Hepatocyte (in vitro differentiated cells): ENCODE measurements at places on chromosomes 1 and 21. TPM values are rescaled to one million over a fixed set of nuclear protein-coding genes. Genes with fewer than 3 reads are reported as not detected.

Gene PLA2G2C
- total RNA-seq: not detected in 2 replicates

Gene FOXO6
- 0.80 and 1.4 TPM in 2 replicates for total RNA-seq

Gene CROCC
- total RNA-seq: 21.9 and 22.2 TPM in 2 replicates

Gene TNFRSF14
- 2.7 and 6.1 TPM in 2 replicates for total RNA-seq

Gene APOBEC4
- total RNA-seq: 0.37 TPM in 1 of 2 replicates, not detected in the other

Gene TMEM240
- total RNA-seq: 4.3 and 6.2 TPM in 2 replicates

Gene CELA3A
- 2.2 TPM in 1 of 2 replicates, not detected in the other for total RNA-seq

- H3K4me3 ChIP-seq: peak overlapping the region; percentile 99
- peaks cover 33% of the 10 kb centered on the region for H3K4me1 ChIP-seq
- H3K36me3 ChIP-seq: no peaks in the 10 kb centered on the region
Measured at GRCh38 chr1:151060657-151061421, 642 bp downstream of the MLLT11 start.

DNA sequence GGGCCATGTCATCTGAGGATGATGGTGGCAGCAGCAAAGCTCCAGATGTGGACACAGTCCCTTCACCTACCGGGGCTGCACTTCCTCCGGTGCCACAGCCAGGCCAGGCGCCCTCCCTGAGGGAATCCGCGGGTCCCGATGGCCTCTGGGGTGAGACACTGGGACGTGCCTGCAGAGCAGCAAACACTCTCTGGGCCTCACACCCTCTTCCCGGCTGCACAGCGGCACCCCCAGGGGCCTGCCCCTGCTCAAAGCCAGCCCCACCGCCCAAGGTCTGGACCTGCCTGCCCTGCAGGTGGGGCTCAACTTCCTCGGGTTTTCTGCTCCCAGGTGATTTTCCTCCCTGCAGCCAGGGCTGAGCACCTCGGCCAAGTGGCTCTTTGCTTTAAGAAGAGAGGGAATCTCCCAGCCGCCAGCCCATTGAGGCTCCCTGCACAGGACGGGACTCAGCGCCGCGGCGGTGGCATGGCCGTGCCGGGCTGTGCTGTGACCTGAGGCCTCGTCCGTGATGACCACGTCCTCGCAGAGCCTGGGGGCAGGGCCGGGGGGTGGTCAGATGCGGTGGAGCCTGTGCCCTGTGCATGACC, 21.3 kb upstream of the COL18A1 start:
- no peak overlapping the region for H3K27ac ChIP-seq
- peaks cover 7% of the 10 kb centered on the region for H3K4me1 ChIP-seq
- H3K4me3 ChIP-seq: no peak overlapping the region
- no peak for DNase-seq
- H3K27me3 ChIP-seq: no peaks in the 10 kb centered on the region

- H3K27me3 ChIP-seq: no peaks in the 10 kb centered on the region
- no peak overlapping the region for H3K4me3 ChIP-seq
- DNase-seq: no peak
- H3K4me1 ChIP-seq: peaks cover 4% of the 10 kb centered on the region
- H3K36me3 ChIP-seq: no peaks in the 10 kb centered on the region
Measured at GRCh38 chr1:42424201-42424600, 31.6 kb downstream of the ZMYND12 start.

GRCh38 chr1:180842052-180842451, 70.6 kb upstream of the KIAA1614 start:
- no peak overlapping the region for H3K27ac ChIP-seq
- H3K36me3 ChIP-seq: no peaks in the 10 kb centered on the region
- no peak for DNase-seq
- H3K4me3 ChIP-seq: no peak overlapping the region
- H3K4me1 ChIP-seq: no peaks in the 10 kb centered on the region

DNA sequence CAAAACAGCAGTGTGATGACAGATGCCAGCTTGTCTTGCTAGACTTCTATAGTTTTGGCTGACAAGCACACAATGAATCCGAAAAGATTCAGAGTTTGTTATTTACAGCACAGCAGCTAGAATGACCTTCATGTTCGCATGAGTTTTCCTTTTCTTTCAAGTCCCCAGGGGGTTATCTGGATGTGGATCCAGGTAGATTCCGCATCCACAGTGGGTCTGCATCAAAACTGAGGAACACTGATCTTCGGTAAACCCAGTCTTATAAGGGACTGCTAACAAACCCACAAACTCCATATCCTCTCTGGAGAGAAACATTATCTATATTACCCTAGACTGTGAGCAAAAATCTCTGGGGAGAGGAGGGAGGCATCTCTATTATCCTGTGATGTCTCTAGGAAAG, 69.0 kb upstream of the DEPDC1 start:
- no peaks in the 10 kb centered on the region for H3K27me3 ChIP-seq
- no peak for DNase-seq
- no peaks in the 10 kb centered on the region for H3K36me3 ChIP-seq

- no peaks in the 10 kb centered on the region for H3K36me3 ChIP-seq
- peak; percentile 32 for DNase-seq
- no peak overlapping the region for H3K27ac ChIP-seq
- H3K27me3 ChIP-seq: no peaks in the 10 kb centered on the region
- H3K4me3 ChIP-seq: no peak overlapping the region
- peaks cover 2% of the 10 kb centered on the region for H3K4me1 ChIP-seq
Measured at GRCh38 chr1:55618199-55618598, 403.0 kb upstream of the USP24 start.

DNA sequence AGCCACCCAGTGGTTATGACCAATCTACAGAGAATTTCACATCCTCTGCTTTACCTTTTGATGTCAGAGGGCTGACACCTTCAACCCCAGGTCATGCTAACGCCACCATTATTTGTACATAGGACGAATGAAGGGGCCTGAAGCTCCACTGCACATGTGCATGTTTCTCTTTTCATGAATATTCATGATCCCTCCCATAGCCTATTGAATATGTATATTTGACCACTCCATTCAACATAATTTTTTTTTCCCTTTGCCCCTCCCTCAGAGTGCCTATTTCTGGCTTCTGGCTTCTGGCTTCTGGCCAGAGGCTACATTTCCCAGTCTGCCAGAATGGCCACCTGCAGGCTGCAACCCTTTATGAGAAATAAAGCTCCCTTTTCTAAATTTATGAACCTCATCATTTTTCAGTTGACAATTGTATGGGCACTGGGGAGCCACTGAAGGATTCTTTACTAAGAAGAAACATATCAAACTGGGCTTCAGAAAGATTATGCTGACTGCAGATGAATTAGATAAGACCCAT, 406.7 kb downstream of the SIPA1L2 start:
- H3K27me3 ChIP-seq: no peaks in the 10 kb centered on the region
- H3K36me3 ChIP-seq: no peaks in the 10 kb centered on the region
- DNase-seq: no peak
- no peak overlapping the region for H3K4me3 ChIP-seq

- DNase-seq: peak; percentile 6
- H3K36me3 ChIP-seq: no peaks in the 10 kb centered on the region
- H3K4me3 ChIP-seq: no peak overlapping the region
- no peaks in the 10 kb centered on the region for H3K4me1 ChIP-seq
Measured at GRCh38 chr1:196152086-196152485, 456.2 kb downstream of the KCNT2 start.

GRCh38 chr1:9196129-9197040, 38.2 kb upstream of the H6PD start:
- no peaks in the 10 kb centered on the region for H3K36me3 ChIP-seq
- H3K4me3 ChIP-seq: no peak overlapping the region
- peak overlapping the region; percentile 45 for H3K27ac ChIP-seq
- peaks cover 39% of the 10 kb centered on the region for H3K27me3 ChIP-seq
- H3K4me1 ChIP-seq: peaks cover 15% of the 10 kb centered on the region
- DNase-seq: peak; percentile 80

GRCh38 chr1:233459968-233460367, 132.4 kb downstream of the MAP3K21 start:
- H3K4me1 ChIP-seq: peaks cover 4% of the 10 kb centered on the region
- DNase-seq: no peak
- H3K27me3 ChIP-seq: no peaks in the 10 kb centered on the region
- H3K27ac ChIP-seq: no peak overlapping the region
- H3K4me3 ChIP-seq: no peak overlapping the region

DNA sequence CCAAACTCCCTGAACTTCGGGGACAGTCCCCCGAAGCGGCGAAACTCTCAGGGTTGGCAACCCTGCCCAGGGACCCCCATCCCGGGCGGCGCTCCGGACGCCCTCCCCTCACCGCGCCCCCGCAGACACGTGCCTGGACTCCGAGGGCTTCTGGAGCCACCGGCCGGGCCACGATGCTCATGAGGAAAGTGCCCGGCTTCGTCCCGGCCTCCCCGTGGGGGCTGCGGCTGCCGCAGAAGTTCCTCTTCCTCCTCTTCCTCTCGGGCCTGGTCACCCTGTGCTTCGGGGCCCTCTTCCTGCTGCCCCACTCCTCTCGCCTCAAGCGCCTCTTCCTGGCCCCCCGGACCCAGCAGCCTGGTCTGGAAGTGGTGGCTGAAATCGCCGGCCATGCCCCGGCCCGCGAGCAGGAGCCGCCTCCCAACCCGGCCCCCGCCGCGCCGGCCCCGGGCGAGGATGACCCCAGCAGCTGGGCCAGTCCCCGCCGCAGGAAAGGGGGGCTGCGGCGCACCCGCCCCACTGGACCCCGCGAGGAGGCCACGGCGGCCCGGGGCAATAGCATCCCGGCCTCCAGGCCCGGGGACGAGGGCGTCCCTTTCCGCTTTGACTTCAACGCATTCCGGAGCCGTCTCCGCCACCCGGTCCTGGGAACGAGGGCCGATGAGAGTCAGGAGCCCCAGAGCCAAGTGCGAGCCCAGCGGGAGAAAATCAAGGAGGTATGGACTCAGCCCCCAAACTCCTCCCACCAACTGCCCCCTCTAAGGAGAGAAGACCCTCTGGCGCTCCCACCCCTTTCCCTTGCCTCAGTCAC, 1.2 kb downstream of the MAN1C1 start:
- peak overlapping the region; percentile 64 for H3K4me3 ChIP-seq
- H3K27ac ChIP-seq: no peak overlapping the region
- H3K36me3 ChIP-seq: no peaks in the 10 kb centered on the region
- H3K27me3 ChIP-seq: peaks cover 3% of the 10 kb centered on the region

DNA sequence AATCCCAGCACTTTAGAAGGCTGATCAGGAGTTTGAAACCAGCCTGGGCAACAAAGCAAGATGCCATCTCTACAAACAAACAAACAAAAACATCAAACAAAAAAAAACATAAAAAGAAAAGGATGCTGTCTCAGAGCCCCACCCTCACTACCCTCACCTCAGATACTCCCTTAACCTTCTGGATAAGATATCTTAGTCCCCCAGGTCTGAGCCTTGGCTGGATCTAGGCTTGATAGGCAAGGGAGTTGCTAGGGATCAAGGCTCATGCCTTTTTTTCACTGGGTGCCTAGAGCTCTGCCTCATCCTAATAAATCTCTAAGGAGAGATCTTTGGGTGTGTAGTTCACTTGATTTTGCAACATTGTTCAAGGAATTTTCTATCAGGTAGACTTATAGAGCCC, 7.4 kb downstream of the HDAC1 start:
- H3K27me3 ChIP-seq: no peaks in the 10 kb centered on the region
- no peak overlapping the region for H3K4me3 ChIP-seq
- H3K27ac ChIP-seq: no peak overlapping the region
- H3K36me3 ChIP-seq: peaks cover 3% of the 10 kb centered on the region
